ENCODE measurements at places on chromosomes 5 and 9.

DNA sequence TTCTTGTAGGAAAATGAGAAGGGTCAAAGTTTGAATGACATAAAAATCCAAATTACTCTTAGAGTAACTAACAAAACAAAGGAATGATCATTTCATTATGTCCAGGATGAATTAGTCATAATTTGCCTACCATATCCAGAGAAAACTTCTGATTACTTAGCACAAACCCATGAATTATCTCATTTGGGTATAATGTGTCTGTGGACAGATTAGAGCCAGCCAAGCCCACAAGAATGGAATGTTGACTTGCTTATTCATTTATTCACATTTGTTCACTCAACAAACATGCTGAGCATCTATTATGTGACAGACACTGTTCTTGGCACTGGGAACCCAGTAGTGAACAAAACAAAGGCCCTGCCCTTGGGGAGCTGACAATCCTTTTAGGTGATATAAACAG lies 87.4 kb downstream of the APBA1 start:
- DNase-seq = no peak

DNA sequence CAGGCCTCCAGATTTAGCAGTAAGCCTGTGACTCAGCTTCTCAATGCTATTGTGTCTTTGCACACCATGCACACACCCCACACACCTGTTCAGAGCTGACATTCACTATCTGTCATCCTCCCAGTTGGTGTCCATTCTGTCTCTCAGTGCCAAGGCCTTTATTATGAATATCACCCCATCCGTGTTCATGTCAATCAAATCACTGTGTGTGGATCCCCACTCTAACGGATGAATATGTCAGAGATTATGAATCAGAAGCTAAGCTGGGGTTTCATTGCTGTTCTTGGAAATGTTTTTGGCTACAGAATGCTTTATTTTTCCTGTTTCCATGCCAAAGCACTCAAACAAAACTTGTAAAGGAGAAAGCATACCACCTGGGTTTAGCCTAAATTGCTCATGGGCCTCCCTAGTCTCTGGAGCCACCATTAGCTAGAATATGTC lies 9.4 kb upstream of the MAMDC2 start:
- DNase-seq = no peak

DNA sequence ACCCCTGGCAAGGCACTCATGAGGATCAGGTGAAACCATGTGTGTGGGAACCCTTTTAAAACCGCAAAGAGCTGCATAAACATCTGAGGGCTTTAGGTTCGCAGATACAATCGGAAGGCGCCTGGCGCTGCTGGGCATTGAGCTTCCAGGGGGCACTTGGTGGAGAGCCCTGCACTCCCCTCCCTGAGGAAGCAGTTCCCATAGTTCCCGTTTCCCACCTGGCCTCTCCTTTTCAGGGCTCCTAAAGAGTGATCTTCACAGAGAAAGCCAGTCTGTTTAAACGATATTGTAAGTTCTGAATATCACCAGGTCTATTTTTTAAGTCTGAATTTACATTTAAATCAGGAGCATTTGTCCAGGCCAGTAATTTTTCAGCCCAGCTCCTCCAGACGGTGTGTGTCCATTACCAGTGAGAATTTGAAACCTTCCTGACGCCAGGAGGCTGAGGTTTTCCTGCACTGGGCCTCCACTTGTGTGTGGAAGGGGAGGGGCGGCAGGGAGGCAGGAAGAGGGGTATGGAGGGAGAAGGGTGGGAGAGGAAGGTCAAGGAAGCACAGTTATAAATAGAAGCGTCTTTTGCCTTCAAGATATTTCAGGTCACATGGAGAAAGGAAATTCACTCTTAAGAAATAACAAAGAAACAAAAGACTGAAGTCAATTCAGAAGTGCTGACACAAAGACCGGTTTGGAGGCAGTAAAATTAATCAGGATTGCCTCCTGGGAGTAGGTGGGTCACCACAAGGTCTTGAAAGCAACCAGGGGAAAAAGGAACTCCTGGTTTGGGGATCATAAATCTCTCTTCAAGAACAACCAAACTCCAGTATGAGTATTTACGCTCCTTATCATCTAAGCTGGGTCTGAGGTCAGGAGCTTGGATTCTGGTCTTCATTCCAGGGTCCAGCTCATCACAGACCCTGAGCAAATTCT lies 14.3 kb upstream of the MGAT1 start:
- no peak for DNase-seq

DNA sequence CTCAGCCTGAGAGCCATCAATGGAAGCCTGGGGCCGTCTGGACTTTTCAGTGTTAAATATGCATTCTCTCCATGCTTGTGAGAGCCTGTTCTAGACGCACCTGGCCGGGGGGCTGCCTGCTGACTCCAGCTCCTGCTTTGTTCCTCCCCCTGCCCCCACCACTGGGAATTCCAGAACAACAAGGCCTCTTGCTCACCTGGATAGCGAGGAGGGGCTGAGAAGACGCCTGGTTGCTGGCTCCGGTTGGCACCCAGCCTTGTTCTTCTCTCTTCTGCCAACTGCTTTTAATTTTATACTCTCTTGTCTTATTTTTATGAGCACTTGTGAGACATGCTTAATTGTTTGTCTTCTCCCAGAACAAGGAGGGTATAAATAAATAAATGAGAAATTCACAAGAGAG lies 15.0 kb upstream of the RAPGEF1 start:
- DNase-seq = no peak

DNA sequence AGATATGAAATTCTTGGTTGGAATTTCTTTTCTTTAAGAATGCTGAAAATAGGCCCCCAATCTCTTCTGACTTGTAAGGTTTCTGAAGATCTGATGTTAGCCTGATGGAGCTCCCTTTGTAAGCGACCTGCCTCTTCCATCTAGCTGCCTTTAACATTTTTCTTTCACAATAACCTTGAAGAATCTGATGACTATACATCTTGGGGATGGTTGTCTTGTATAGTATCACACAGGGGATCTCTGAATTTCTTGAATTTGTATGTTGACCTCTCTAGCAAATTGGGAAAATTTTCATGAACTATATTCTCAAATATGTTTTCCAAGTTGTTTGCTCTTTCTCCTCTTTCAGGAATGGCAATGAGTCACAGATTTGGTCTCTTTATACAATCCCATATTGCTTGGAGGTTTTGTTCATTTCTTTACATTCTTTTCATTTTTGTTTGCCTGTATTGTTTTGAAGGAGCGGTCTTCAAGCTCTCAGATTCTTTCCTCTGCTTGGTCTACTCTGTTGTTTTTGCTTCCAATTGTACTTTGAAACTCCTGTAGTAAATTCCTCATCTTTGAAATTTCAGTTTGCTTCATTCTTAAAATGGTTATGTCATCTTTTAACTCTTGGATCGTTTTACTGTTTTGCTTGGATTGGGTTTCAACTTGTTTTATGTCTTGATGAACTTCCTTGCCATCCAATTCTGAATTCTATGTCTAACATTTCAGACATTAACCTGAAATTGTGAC lies 245.2 kb upstream of the TARS1 start:
- no peak for DNase-seq

GRCh38 chr5:150540615-150541396 lies 32.9 kb downstream of the NDST1 start:
- DNase-seq = no peak

DNA sequence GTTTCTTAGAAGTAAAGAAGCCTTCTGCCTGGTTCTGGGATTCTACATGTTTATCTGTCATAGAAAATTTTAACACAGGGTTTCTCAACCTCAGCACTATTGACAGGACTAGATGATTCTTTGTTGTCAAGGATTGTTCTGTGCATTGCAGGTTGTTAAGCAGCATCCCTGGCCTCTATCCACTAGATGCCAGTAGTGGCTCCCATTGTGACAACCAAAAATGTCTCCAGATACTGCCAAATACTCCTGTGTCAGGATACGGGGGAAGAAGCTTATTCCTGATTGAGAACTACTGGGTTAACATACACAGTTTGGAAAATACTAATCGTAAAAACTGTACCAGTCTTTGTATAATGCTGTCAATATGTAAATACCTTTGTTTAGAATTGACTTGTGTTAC lies 167.1 kb downstream of the NIPBL start:
- DNase-seq = no peak

GRCh38 chr5:76926329-76927105 lies 26.3 kb upstream of the CRHBP start:
- no peak for DNase-seq

DNA sequence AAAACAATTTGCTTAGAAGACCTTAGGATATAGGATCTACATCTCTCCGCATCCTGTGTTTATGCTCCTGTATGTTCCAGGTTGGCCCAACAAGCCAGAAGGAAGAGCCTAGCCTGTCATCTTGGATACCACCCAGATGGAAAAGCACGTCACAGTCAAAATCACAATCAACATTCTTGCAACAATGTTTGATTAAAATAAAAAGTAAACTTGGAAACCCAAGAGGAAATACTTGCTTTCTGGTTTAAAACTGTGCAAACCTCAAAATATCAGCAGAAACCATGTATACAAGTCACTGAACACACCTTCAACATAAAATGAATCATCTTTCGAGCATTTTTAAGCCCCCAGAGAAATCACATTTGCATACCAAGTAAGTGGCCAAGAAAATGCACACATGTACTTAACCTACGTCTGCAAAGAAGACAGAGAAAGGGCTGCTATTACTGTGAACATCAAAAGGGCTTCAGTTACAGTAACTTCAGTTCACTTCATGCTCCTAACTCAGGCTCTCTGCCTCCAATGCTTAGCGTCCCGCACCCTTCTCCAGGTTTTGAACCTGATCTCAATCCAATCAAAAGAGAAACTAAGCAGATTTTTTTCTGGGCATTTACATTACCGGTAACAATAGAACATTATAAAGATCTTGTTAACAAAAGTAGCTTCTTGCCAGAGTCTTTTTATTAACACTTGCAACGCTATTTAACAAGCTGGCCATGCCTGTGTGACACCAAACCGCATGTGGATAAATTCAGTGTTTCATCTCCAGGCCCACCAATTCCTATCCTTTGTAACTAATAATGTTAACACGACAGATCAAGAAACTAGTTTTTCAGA lies 1.3 kb downstream of the ENC1 start:
- no peak for DNase-seq

- DNase-seq = no peak
Measured at GRCh38 chr5:107661038-107661649, 9.6 kb downstream of the EFNA5 start.

DNA sequence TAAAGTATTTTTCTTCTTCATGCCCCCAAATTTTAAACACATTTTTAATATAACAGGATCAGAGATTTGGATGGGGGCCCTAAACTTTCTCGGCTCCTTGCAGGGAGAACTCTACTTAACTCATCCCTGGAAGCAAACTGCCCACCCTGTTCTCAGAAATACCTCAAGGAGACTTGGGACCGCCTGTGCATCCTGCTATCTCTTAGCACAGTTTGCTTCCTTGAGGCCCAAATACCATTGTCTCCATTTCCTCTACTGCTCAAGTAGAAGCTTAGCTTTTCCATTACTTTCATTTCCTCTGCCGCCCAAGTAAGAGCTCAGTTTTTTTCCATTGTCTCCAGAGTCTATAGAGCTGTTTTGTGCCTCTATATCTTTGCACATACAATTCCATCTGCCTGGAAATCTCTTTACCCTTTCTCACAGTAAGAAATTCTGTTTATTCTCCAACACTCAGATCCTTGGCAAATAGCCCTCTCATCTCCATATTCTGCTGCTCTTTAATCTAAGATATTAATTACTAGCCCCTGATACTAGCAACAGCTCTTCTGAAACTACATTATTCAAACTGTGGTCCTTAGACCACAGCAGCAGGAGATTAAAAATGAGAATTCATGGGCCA lies 137.8 kb downstream of the CEMIP2 start:
- no peak for DNase-seq

DNA sequence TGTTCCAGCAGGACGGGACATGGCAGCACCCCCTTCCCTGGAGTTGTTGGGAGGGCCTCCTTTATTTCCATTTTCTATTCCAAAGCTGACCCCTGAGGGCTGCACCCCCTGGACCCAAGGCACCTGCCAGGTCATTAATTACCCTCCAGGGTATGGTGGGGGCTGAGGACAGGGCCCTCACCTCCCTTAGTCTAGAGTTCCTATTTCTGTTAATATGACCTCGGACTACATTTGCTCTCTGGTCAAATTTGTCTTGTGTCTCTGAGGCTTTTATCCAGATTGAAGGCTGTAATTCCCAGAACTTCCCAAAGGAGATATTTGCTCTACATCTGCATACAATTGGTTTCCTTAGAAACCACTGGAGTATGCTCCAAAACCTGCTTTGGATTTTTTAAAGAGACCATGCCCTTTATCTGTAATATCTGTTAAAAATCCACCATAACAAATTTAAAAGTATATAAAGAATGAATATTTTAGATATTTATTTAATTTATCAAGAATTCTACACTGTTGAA lies 16.8 kb downstream of the PHF2 start:
- DNase-seq = no peak

- no peak for DNase-seq
Measured at GRCh38 chr5:143428738-143429420, 25.4 kb upstream of the NR3C1 start.

- DNase-seq = no peak
Measured at GRCh38 chr9:114146735-114147134, 8.6 kb upstream of the COL27A1 start.
